Activated T-cell treated with anti-CD3 and anti-CD28 coated beads for 24 hours (primary cell): ENCODE measurements at places on chromosomes 7 and 10.

DNA sequence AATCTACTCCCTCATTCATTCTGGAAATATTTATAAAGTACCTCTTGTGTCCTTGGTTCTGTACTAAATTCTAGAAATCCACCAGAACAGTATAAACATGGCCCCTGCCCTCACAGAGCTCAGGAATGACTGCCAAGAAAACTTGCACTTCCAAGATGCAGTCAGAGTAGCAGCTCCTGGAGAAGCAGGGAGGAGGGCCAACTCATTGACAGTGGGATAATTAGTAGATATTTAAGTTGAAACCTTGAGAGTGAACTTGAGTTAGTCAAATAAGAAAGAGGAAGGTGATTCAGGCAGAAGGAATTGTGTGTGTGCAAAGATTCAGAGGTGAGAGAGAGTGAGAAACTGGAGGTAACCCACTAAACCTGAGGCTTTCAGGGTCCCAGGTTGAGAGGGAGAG, 182.2 kb upstream of the INHBA start:
- DNase-seq = no peak

DNA sequence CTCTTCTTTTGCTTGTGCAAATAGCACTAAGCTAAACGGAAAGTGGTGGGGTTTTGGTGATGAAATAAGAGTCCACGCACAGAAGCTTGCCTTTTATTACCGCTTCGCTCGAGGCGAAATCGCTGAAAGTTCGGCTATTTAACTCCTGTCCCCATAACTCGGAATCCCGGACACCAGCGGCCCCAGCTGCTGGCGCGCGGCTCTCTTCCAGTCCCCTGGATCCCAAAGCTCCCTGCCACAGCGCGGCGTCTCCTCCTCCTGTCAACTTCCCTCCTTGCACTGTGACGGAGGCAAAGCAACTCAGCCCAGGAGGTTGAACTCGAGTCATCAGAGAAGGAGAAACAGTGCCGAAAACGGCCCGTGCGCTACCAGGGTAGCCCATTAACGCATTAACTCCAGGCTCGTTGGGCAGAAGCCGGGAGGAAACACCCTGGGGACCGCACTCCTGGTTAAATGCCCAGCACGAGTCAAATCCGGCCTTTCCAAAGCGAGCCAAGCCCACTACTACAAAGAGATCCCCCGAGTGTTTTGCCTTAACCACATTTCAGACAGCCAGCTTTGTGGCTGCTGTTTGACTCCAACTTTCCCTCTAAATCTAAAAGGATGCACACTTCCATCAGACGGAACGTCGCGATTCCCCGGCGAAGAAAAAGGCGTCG, 1.3 kb downstream of the SEMA3D start:
- DNase-seq = no peak

DNA sequence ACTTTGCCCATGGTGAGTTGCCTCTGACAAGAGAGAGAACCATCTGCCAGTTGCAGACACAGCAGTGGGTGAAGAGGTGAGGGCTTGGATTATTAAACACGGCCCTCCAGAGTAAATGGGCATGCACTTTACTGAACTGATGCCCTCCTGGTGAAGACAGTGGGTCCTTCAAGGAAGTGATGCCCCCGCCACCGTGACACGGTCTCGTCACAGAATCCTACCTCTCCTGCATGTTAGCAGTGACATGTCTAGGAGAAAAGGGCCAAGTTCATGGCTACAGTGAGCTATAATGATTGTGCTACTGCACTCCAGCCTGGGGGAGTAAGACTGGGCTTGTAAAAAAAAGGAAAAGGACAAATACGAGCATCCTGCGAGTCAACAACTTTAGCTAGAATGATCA, 2.4 kb downstream of the BNIP3 start:
- DNase-seq = no peak

DNA sequence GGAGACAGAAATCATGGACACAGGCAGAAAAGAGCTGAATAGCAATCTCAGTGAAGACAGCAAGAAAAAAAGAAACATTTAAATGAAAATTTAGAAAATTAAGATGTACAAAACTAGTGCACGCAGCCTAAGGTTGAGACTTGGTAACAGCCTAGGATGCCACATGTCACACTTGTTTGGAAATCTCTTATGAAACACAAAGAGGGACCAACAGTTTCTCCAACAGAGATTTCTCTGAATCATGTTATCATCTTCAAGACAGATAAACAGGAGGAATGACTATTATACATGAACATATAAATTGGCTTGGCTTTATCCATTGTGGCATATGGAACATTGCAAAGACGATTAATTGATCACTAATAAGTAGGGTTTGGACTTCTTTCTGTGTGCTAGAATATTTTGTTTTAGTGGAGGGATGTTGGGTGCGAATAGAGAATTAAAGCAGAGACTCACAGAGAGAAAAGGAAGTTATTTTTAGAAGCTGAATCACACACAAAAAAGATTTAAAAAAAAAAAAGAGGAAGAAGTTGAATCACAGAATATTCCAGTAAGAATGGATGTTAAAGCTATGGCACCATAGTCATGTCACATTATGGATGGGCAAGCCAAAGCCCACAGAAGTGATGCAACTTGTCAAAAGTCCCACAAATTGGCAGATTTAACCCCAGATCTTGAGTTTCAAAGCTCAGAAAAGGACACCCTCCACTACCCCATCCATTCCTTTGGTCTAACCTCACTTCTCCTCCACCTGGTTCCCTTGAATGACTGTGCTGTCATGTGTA, 91.6 kb downstream of the MYOF start:
- DNase-seq = no peak

DNA sequence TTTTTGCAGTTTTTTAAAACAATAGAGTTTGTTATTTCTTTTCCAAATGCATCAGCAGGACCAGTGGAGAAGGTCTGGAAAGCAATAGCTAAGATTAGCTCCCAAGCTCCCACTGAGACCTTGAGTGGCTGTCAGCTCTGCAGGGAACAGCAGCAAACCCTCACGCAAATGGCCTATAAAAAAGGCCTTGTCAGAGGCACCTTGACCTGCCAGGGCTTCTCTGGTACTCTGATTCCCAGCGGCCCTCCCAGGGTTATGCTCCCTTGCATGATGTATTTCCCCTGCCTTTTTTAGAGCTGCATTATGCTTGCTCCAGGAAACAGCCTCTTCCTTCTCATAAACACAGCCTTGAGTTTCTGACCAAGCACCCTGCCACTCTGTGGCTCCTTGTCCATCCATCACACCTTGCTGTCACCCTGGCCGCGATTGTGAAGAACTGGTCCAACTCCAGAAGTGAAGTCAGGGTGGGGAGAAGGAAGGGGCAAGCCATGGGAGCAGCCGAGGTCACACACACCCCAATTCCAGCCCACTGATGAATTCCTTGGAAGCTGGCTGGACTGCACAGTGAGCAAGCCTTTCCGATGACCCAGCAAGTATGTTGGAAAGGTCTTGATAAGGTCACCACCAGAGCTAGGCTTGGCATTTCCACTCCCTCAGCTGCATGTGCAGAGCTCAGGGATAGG, 35.3 kb upstream of the NKX2-3 start:
- no peak for DNase-seq

- no peak for DNase-seq
Measured at GRCh38 chr10:101145750-101146391, 14.8 kb downstream of the TLX1 start.

DNA sequence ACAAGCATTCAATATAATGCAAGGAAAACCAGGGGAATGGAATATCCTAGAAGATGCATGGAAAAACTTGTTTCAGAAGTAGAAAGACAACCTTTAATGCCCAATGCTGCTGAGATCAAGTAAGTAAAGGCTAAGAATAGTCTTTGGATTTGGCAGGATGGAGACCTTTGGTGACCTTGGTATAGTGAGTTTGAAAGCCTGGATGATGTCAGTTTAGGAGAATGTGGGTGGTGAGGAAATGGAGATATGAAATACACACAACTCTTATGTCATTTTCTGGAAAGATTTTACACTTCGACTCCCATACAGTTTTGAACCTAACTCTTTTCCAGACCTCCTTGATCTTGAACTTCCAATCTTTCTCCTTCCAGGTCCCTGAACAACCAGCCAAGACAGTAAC, 185.7 kb downstream of the TFEC start:
- no peak for DNase-seq

GRCh38 chr10:50561816-50562215, 61.9 kb downstream of the SGMS1 start:
- no peak for DNase-seq

GRCh38 chr10:49600781-49601400, 9.2 kb upstream of the SLC18A3 start:
- no peak for DNase-seq

DNA sequence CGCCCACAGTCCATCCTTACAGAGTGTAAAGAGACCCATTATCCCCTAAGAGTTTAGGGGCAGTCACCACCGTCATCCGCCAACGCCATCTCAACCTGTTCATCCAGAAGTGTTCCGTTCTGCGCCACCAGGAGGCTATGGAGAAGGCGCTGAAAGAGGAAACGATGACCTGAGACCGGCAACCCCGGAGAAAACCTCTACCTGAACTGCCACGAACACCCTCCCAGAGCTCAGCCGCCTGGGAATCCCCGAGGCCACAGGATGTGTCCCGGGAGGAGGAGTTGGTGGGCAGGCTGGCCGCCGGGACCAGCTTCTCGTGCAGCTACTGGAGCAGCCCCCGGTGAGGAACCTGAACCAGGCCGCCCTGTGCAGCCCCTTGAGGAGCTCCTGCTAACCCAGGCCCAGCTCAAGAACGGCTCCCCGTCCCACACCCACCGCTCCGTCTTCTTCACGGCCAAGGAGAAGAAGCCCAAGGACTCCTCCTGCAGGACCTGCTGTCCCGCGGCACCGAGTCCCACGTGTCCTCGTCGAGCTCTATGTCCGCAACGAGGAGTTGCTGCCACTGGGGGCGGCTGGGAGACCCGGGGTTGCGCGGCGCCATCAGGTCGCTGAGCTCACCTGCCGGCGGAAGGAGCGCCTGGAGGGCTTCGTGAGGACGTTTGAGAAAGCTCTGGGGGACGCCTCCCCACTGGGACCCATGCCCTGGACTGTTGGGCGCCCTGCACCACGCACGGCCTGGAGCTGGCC, 21.1 kb upstream of the LANCL2 start:
- no peak for DNase-seq

DNA sequence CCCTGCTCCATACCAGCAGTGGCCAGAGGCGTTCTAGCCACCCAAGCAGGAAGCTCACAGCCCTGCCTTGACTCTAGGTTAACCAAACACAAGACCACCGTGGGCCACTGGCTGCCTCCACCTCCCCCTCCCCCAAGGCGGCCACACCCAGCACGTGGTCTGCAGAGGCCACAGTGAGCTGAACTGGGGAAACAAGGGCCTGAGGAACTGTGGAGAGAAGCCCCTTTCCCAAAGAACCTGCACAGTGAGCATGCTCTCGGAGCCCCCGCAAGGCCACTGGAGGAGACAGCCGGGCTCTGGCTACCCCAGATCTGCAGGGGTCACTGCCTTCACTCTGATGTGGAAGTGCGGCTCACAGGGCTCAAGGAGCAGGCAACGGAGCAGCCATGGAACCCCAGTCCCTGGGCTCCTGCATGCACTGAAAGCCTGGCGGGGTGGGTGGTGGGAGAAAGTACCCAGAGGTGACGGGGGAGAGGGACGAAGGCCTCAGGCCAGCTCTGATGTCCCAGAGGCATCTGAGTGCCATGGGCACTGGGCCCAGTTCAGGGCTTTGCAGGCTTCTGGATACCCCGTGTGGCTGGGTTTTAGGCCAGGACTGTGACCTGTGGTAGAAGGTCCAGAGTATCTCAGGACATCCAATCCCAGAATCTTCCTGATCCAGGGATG, 189.2 kb downstream of the EBF3 start:
- DNase-seq = no peak

- DNase-seq = no peak
Measured at GRCh38 chr10:132860532-132860931, 74.6 kb upstream of the NKX6-2 start.

- DNase-seq = no peak
Measured at GRCh38 chr7:130157700-130158099, 47.5 kb downstream of the TMEM209 start.

GRCh38 chr7:24884401-24884800, 95.6 kb downstream of the OSBPL3 start:
- no peak for DNase-seq

DNA sequence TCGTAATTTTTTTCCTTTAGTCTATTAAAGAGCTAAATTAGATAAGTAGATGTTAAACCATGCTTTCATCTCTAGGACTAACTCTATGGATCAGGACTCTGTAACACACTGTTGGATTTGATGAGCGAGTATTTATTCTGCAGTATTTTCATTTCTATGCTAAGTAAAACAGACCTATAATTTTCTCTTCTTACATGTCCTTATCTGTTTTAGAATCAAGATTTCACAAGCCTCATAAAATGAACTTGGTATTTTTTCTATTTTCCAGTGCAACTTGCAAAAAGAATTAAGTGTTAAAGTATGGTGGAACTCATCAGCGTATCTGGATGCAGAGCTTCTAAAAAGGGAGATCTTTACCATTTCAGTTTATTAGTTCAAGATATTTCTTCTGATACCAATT, 2.4 kb downstream of the CACUL1 start:
- no peak for DNase-seq

- no peak for DNase-seq
Measured at GRCh38 chr10:52541006-52541473, 227.0 kb downstream of the DKK1 start.

GRCh38 chr10:51508156-51508555, 191.2 kb downstream of the CSTF2T start:
- DNase-seq = no peak

DNA sequence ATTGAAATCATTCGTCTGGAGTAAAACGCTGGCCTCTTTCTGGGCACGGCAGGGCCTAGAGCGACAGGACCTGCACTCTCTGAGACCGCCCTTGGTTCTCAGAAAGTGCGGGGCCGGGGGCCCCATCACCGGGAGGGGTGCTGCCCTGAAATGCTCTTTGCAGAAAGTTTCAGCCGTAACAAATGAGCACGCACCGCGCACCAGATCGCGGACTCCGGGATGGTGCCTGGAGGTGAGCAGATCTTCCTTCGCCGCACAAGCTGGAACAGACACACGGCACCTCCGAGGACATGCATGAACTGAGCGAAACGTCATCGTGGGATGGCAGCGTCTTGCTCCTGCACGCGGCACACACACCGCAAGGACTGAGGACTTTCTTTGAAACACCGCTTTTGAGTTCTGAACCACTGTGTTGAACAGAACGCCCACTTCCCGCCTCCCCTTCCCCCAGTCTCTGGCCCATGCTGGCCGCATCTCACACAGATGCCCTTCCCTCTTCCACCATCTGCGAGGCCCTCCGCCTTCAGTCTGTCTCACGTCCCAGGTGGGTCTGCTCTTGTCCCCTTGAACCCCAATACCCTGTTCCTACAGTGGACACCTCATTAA, 538.7 kb upstream of the MGMT start:
- no peak for DNase-seq

DNA sequence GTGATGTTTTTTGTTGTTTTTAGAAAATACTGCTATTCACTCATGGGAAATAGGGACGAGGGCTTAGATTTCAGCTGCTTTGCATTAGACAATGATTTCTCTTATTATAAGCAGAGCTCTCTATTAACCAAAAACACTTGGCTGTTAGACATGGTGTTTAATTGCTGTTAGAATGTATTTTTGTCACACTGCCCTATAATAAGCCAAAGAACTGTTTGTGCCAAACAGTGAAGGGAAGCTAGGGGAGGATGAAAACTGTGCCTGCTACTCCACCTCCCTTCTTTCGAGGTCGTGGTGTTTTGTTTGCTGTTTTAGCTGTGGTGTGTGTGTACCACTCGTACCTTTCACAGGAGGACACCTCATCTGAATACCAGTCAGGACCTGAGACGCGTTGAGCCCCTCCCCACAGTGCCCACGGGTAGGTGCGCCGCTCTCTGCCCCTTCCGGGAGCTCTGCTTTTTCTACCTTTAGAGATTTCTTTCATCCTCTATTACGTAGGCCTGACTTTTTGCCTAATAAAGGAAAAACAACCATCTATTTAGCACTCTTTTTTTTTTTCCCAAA, 57.9 kb downstream of the CUX1 start:
- no peak for DNase-seq

- no peak for DNase-seq
Measured at GRCh38 chr10:117346574-117346973, 28.7 kb downstream of the PDZD8 start.
